ENCODE measurements at places on chromosomes 13 and 19. TPM values are rescaled to one million over a fixed set of nuclear protein-coding genes. Genes with fewer than 3 reads are reported as not detected.

STOML3 gene
- total RNA-seq, result not detected

TUBA3C gene
- not detected for total RNA-seq

FFAR1 gene
- not detected for total RNA-seq

SCAMP4 gene
- total RNA-seq, result 42.2 TPM

FCHO1 gene
- total RNA-seq, result 8.8 TPM

SIAH3 gene
- 0.28 TPM for total RNA-seq

MIR17HG gene
- total RNA-seq, result 9.0 TPM

ZNF714 gene
- 13.7 TPM for total RNA-seq

IRGC gene
- not detected for total RNA-seq

C19orf73 gene
- total RNA-seq, result 0.71 TPM
